ENCODE measurements at places on chromosomes 4 and X.

DNA sequence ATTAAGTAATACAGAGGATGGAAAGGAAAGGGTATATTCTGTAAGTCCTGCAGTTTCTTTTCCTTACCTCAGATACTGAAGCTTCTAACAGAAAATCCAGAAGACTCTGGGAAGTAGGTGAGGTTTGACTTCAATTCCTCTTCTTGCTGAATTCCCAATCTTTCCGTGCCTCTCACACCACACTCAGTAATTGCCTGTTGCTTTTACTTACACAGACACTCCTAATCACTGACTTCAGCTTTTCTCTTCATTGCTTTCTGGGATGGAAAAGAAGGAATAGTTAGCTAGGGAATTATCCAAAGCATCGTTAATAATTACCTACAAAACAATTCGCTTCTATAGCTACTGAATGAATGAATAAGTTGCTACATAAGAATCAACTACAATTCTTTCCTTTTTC lies 163.6 kb downstream of the FBXO8 start:
- no peak for DNase-seq

DNA sequence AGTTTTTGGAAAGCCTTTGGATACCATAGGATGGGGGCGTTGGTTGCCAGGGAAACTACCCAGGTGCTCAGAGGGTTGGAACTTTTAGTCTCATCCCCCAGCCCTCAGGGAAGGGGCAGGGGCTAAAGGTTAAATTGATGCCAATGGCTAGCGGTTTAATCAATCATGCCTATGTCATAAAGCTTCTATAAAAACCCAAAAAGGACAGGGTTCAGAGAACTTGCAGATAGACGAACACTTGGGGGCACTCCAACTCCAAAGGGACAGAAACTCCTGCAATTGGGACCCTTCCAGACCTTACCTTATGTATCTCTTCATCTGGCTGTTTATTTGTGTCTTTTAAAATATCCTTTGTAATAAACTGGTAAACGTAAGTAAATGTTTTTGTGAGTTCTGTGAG lies 30.0 kb upstream of the GPR173 start:
- DNase-seq: no peak

DNA sequence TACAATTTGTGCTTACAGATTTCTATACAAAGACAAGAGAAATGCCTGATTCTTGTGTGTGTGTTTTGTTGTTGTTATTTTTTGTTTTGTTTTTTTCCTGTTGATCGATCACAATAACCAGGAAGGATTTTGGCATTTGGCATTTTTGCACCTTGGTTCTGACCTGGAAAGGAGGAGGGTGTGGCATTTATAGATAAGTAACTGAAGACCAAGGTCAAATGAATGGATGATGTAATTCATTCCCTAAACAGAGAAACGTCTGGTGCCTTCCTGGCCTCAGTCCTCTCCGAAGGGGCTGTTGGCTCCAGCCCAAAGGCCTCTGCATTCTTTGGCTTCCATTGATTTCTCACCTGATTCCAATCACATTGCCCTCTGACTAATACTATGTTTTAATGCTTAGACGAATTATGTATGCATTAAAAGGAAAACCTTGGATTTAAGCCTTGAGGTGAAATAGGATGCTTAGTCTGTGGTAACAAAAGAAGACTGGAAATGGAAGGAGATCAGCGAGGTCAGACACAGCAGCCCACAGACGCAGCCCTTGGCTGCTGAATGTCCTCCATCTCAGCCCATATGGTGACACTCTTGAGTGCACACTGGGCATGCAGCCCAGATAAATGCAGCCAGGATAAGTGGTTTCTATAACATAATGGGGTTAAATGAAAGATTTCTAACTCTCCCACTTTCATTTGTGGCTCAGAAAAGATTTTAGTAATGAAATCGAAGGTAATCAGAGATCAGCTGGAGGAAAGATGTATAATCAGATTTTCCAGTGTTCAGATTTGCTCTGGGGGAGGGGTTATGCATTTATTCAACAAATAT lies 60.5 kb upstream of the TRIM2 start:
- no peak for DNase-seq

DNA sequence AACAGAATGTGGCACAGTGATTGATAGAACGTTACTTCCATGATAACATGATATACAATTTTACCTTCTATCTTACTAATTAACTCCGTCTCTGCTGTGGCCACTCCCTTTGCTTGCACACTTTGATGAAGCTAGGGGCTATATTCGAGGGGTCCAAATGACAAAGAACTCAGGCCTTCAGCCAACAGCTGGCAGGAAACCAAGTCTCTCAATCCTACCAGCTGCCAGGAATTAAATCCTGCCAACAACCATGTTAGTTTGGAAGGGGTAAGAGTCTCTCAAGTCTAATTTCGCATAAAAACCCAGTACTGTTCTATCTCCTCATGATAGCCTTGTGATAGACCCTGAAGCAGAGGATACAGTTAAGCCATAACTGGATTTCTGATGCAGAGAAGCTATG lies 1122.9 kb upstream of the PCDH10 start:
- no peak for DNase-seq

DNA sequence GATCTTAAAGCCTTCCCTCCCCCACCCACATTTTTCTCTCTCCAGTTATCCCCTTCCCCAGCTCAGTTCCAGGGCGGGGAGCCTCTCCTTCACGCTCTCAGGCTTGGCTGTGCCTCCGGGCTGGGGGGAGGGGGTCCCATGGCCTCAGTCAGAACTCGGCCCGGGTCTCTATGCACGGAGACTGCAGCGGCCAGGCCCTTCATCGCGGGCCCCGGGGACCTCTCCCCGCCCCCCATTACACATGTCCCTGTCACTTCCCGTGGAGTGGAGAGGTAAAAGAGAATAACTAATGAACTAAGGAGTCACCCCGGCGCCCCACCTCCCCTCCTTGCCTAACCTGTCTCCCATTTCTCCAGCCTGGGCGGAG lies 838 bp upstream of the PRICKLE3 start:
- no peak for DNase-seq

DNA sequence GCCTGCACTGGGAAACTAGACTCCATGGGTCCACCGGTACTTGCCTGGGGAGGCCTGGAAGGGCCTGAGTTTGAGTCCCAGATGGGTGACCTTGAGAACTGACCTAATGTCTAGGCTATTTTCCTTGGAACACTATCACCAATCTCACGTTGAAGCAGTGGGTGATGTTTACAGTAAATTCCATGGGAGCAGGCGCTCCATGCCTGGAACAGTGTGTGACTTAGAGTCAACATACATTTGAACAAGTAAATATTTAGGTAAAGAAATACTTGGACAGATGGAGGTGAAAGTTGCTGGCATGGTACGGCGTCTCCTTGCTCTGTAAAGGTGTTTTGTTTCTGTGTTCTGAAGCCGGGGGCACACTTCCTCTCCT lies 47.5 kb downstream of the TBC1D14 start:
- DNase-seq: no peak

GRCh38 chr4:67616478-67616877 lies 58.0 kb downstream of the STAP1 start:
- DNase-seq: no peak

GRCh38 chrX:150253959-150254620 lies 109.0 kb upstream of the MAMLD1 start:
- no peak for DNase-seq

GRCh38 chr4:38957893-38958292 lies 74.3 kb downstream of the TMEM156 start:
- no peak for DNase-seq

DNA sequence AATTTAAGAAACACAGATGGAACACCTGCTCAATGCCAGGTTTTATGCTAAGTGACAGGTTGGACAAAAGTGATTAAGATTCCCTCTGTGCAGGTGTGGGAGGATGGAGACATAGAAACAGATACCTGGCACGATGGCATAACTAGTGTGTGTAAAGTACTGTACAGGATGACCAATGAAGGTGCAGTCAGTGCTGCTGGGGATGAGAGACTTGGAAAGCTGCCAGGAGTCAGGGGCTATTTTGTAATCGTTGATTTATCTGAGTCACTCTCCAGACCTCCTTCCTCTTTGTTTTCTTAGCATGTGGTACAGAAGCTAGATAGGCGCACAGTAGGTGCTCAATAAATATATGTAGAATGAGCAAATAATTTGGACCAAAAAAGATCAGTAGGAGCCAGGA lies 58.2 kb downstream of the CWH43 start:
- no peak for DNase-seq

GRCh38 chr4:123698556-123698955 lies 302.0 kb downstream of the SPRY1 start:
- DNase-seq: no peak

DNA sequence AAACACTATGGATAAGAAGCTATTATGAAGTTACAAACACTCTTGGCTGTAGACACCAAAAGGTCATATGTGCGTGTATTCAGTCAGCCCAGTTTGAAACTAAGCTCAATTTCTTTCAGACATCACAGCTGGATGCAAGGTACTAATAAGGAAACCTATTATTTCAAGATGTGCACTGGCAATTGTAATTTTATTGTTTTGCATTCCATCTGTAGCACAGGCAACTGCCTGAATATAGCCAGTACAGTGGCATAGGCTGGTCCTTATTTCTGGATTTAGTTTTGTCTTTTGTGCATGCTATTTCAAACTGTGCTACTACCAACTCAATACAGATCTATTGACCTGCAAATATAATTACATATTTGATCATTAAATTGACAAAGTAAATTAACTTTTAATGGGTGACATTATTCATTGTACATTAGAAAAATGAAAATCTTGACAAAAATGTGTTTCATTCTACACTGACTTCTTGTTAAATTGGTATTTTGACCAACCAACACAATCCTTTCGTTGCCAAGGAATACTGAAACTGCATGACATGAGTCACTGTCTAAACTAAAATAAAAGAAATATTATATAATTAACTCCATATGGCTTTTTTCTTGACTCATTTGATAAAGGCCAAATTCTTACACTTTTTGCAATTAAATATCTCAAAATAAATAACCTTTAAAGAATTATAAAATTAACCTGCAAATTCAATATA lies 594.3 kb upstream of the ADGRL3 start:
- no peak for DNase-seq

DNA sequence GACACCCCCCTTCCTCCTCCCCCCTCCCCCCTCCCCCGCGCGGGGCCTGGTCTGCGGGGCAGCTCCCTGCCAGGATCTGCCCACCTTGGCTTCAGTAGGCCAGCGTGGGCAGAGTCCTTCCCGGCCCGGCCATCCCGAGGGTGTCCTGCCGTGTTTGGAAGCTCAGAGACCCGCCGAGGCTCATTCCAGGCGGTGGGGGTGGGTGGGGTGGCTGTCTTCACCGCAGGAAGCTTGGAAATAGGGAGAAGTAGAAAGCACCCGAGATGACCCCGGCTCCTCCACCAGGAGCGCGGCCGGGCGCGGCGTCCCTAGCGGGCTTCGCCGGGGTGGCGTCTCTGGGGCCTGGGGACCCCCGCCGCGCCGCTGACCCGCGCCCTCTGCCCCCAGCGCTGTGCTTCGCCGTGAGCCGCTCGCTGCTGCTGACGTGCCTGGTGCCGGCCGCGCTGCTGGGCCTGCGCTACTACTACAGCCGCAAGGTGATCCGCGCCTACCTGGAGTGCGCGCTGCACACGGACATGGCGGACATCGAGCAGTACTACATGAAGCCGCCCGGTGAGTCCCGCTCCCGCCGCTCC lies 1.6 kb downstream of the NAT8L start:
- no peak for DNase-seq

GRCh38 chrX:135109554-135109953 lies 10.8 kb downstream of the ETDB start:
- no peak for DNase-seq

DNA sequence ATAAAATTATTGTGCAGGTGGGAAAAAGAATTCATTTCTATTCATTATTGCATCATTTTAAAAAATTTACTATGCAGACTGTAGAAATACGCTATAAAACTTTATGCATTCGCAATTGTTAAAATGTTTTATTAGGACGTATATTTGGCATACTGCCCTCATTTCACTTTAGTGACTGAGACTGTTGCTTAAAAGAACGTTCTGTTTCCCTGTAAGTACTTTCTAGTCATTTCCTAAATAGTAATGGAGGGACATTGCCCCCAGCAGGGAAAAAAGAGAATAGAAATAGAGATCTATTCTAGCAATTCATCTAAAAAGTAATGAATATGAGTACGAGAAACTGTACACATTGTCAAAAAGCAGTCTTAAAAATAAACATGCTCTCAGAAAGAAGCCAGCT lies 1295.8 kb upstream of the TENM3 start:
- no peak for DNase-seq

DNA sequence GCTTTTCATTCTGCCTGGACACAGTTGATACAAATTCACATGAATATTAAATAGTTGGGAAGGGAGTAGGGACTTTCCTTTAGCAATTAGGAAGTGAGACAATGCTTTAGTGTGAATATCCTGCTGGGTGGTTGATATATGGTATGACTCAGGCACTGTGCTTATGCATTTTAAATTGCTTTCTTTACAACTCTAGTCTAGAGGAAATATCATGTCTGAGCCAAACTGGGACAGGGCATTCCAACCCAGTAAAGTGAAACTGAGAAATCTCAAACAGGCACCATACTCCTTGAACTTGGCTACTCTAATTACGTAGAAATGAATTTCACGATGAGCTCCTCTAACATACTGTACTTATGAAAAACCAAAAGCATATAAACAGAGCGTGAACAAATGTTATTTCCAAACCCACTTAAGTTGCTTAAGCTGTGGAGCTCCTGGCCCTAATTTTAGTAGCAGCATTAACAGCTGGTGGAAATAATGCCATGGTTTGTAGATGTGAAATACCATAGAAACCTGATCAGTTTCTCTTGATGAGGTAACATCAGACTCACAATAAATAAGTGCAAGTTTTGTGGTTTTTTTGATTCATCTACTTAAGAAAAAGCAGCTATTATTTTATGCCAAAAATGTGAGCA lies 242.9 kb upstream of the GK2 start:
- DNase-seq: no peak

DNA sequence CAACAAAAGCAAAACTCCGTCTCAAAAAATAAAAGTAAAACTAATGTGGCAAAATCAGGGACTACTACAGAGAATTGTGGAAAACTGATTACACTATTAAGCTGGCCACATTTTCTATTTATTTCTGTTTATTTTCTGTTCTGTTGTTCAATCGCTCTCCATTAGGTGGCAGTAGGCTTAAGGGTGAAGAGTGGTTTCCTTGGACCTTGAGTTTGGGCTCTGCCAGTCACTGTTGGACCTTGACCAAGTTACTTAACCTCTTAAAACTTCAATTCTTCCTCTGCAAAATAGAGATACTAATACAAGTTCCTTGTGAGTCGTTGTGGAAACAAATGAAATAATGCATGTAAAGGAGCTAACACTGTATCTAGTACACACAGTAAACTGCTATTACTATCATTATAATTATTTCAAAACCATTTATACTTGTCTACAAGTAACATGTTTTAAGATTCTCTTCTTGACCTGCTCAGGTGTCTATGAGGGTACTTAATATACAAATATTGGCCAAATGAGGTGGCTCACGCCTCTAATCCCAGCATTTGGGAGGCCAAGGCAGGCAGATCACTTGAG lies 15.2 kb downstream of the HSD17B11 start:
- no peak for DNase-seq

- DNase-seq: no peak
These were observed 233.3 kb upstream of the EDNRA start for GRCh38 chr4:147247579-147247978.

GRCh38 chrX:129522184-129523078 lies 859 bp downstream of the SMARCA1 start:
- DNase-seq: no peak

GRCh38 chr4:139633661-139634060 lies 32.0 kb upstream of the MGST2 start:
- no peak for DNase-seq
